Kasumi-1 (cell line): ENCODE measurements at places on chromosomes 6 and 20.

DNA sequence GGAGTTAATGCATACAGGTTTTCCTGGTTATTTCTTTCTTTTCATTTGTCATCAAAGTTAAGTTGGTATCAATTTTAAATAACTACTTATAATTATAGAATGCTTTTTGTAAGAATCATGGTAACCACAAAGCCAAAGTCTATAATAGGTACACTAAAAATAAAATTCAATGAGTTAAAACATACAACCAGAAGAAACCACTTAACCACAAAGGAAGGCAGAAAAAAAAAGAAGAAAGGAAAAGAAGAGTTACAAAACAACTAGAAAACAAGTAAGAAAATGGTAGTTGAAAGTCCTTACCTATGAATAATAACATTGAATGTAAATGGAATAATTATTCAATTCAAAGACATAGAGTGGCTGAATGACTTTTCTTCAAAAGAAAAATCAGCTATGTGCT lies 45.6 kb downstream of the THBS2 start:
- no peak for DNase-seq

GRCh38 chr20:51023617-51024155 lies 779 bp upstream of the KCNG1 start:
- DNase-seq: no peak

DNA sequence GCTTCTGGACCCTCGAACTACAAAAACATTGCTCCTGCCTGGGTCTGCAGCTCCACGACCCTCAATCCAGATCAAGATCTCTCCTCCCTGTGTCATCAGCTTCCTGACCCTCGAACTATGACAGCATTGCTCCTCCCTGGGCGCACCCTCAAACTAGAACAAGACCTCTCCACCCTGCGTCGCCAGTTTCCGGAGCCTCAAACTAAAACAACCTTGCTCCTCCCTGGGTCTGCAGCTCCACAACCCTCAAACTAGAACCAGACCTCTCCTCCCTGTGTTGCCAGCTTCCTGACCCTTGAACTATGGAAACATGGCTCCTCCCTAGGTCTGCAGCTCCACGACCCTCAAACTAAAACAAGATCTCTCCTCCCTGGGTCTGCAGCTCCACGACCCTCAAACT lies 339.7 kb upstream of the SULF2 start:
- no peak for DNase-seq

DNA sequence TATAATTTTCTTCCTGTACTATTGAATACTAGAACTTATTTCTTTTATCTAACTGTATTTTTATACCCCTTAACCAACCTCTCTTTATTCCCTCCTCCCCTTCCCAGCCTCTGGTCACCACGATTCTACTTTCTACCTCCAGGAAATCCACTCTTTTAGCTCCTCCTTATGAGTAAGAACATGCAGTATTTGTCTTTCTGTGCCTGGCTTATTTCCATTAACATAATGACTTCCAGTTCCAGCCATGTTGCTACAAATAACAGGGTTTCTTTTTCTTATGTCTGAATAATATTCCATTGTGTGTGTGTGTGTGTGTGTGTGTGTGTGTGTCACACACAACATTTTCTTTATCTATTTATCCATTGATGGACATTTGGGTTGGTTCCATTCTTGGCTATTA lies 152.3 kb upstream of the OLIG3 start:
- no peak for DNase-seq

- DNase-seq: no peak
Observed at GRCh38 chr20:57908704-57909630, 199.2 kb upstream of the PMEPA1 start.

- DNase-seq: no peak
Observed at GRCh38 chr20:64116541-64117431, 9.4 kb upstream of the NPBWR2 start.

GRCh38 chr20:9220874-9221547 lies 152.1 kb downstream of the PLCB4 start:
- DNase-seq: no peak

DNA sequence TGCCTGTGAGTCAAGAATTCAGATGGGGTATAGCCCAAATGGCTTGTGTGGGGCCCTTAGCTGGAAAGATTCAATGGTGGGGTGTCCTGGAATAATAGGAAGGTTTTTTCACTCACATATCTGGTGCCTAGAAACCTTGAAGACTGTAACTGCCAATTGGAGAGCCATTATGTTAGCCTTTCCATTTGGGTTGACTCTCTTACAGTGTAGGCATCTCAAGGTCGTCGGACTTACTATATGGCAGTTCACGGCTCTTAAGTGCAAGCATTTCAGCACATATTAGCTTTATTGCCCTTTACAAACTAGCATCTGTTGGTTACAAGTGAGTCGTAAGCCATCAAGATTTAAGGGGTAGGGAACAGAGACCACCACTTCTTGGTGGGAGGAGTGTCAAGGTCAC lies 74.1 kb downstream of the CD2AP start:
- no peak for DNase-seq

GRCh38 chr6:134177753-134178160 lies 125.3 kb upstream of the SLC2A12 start:
- DNase-seq: peak; percentile 58

GRCh38 chr6:167892835-167893815 lies 66.4 kb downstream of the AFDN start:
- DNase-seq: no peak

GRCh38 chr20:42846784-42847490 lies 342.8 kb downstream of the PTPRT start:
- DNase-seq: no peak

- no peak for DNase-seq
Observed at GRCh38 chr6:151091571-151091970, 148.2 kb upstream of the AKAP12 start.

GRCh38 chr6:119683031-119683430 lies 333.5 kb upstream of the MAN1A1 start:
- DNase-seq: no peak

- no peak for DNase-seq
Observed at GRCh38 chr6:137978252-137978896, 111.3 kb downstream of the TNFAIP3 start.

DNA sequence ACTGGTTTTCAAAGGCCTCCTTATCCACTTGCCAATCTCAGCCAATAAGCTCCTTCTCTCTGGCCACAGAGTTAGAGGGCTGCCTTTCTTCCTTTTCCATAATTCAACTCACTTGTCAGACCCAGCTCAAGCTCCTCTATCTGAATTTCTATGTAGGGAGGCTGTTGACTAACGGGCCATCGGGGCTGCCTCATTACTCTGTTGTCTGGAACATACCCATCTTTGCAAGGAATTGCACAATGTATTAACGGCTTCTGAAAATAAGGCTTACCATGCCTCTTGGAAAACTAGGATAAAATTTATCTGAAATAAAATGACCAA lies 28.5 kb upstream of the KIF6 start:
- DNase-seq: no peak

- no peak for DNase-seq
Observed at GRCh38 chr6:133407320-133408100, 166.4 kb downstream of the EYA4 start.

DNA sequence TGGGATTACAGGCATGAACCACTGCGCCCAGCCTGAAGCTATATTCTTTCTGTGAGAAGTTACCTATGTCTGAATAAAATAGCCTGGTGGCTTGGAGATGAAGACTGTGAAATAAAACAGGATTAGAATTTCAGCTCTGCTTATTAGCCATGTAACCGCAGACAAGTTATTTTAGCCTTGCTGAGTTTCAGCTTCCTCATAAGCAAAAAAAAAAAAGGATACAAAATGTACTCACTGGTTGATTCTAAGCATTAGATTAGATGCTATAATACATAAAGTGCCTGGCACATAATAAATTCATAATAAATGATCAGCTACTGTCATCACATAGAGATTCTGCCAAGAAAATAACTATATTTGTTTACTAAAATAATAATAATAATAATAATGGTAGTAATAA lies 98.8 kb downstream of the EPB41L2 start:
- DNase-seq: no peak

GRCh38 chr20:10634211-10634610 lies 39.6 kb downstream of the JAG1 start:
- DNase-seq: no peak

DNA sequence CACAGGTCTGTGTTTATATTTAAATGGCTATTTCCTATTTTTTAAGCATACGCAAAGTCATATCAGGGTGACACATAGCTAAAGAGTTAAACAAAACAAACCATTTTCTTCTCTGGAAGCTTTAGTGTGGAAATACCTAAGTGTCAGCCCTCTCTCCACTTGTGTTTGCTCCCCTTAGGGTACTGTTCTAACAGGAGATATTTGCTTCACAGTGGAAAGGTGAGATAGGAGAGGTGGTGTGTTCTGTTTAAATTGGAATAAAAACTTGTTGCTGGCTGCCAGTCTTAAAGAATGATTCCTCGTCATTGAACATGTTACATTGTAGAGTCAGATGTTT lies 18.9 kb downstream of the PHACTR2 start:
- no peak for DNase-seq

DNA sequence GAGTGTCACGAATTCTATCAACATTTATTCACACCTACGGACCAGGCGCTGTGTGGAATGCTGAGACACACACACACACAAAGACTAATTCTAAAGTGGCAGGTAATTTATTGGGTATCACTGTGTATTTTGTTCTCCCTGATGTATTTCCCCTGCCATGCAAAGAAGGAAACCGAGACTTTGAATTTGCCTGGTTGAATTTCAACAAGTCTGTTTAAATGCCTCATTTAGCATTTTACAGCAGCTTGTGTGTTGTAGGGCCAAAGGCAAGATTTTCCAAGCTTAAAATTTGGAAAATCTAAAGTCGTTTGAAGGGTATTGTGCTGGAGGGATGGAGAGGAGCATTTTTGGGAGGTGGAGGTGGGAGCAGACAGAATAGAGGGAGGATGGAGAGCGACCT lies 274.4 kb upstream of the ZFP64 start:
- no peak for DNase-seq

- no peak for DNase-seq
Observed at GRCh38 chr6:126770176-126770575, 348.3 kb upstream of the RSPO3 start.

GRCh38 chr6:15360300-15360699 lies 114.4 kb downstream of the JARID2 start:
- no peak for DNase-seq

DNA sequence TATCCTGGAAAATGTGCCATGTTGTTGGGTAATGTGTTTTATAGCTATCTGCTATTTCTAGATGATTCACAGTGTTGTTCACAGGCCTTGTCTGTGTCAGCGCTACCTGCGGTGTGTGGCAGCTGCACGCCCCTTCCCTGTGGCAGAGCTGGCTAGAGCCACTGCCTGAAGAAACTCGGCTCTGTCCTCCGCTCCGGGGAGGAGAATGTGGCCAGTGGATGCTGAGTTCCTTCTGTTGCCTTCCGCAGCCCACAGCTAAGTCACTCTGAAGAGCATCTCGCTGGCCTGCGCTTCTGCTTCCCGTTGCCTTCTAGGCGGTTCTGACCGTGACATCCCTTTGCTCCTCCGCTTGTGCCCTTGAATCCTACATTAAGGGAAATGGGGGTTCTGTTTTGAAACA lies 135.1 kb downstream of the PLG start:
- no peak for DNase-seq

GRCh38 chr20:64083804-64084684 lies at the start of gene LKAAEAR1:
Gene LKAAEAR1, minus strand, starts transcription at chr20:64084398. Its CDS starts 179 bp downstream, at chr20:64084219.
- DNase-seq: no peak

GRCh38 chr20:20413810-20414281 lies 45.9 kb downstream of the INSM1 start:
- no peak for DNase-seq

DNA sequence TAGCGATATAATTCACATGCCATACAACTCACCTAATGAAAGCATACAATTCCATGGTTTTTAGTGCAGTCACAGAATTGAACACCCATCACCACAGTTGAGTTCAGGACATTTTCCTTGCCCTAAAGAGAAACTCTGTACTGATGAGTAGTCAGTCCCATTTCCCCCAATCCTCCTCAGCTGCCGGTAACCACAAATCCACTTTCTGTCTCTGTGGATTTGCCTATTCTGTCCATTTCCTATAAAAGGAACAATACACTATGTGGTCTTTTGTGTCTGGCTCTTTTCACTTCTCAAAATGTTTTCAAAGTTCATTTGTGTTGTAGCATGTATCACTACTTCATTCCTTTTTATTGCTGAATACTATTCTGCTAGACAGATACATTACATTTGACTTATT lies 67.9 kb upstream of the TGM3 start:
- no peak for DNase-seq

- DNase-seq: no peak
Observed at GRCh38 chr6:14037402-14038277, 79.9 kb upstream of the CD83 start.

GRCh38 chr20:38844963-38845362 lies 39.5 kb downstream of the PPP1R16B start:
- DNase-seq: no peak

DNA sequence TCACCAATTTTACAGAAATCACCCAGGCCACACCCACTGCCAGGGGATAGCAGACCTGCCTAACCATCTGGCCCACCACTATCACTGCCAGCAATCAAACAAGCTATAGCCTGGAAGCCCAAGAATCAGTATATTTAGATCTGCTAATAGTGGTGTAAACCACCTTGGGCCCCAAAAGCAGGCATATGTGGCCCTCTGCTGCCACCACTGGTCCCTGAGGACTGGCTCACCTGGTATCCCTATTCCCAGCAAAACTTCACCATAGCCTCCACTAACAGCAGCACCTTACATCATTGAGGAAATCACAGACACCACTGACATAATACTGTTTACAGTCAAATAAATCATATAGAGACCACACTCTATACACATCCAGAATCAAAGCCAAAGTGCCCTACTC lies 880.4 kb upstream of the MAN1A1 start:
- no peak for DNase-seq

- DNase-seq: peak; percentile 20
Observed at GRCh38 chr6:31901415-31901952, 402 bp downstream of the ZBTB12 start.

GRCh38 chr6:79949233-79949632 lies 1.9 kb upstream of the ELOVL4 start:
- DNase-seq: peak; percentile 78

DNA sequence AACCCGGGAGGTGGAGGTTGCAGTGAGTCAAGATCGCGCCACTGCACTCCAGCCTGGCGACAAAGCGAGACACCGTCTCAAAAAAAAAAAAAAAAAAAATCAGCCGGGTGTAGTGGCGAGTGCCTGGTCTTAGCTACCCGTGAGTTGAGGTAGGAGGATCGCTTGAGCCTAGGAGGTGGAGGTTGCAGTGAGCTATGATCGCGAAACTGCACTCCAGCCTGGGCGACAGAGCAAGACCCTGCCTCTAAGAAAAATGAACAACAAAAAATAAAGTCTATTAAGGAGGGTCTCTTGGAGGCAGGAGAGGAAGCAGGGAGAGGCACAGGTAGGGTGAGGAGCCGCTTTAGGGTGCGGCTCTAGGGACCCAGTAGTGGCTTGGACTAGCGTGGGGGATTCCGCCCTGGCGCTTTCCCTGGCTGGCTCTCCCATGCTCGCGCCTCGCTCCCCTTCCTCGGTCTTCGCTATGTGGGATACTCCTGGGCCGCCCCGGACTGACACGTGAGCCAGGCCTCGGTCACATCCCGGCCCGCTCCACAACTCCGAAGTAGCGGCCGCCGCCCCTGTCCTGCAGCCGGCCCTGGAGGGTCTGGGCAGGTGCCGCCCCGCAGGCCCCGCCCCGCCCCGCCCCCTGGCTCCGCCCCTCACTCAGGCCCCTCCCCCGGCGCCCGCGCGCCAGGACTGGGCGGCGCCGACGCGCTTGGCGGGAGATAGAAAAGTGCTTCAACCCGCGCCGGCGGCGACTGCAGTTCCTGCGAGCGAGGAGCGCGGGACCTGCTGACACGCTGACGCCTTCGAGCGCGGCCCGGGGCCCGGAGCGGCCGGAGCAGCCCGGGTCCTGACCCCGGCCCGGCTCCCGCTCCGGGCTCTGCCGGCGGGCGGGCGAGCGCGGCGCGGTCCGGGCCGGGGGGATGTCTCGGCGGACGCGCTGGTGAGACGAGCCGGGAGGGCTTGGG lies at the start of gene MYBL2:
MYBL2 (plus strand) TSS at position 739 of the 953 bp plus-strand sequence; CDS start at position 909, 170 bp downstream.
- DNase-seq: peak; percentile 70

GRCh38 chr6:126788861-126789365 lies 329.6 kb upstream of the RSPO3 start:
- DNase-seq: no peak
